T1000 (cell line): ENCODE measurements at places on chromosomes 1 and 21.

- DNase-seq: no peak
These were observed 26.5 kb downstream of the OLIG1 start for GRCh38 chr21:33096426-33096825.

- DNase-seq: no peak
These were observed 319.4 kb upstream of the ST6GALNAC5 start for GRCh38 chr1:76547916-76548315.

GRCh38 chr1:181518152-181518551 is 34.8 kb downstream of the CACNA1E start:
- DNase-seq: no peak

GRCh38 chr1:1181938-1182410 is 8.3 kb downstream of the TTLL10 start:
- DNase-seq: no peak

DNA sequence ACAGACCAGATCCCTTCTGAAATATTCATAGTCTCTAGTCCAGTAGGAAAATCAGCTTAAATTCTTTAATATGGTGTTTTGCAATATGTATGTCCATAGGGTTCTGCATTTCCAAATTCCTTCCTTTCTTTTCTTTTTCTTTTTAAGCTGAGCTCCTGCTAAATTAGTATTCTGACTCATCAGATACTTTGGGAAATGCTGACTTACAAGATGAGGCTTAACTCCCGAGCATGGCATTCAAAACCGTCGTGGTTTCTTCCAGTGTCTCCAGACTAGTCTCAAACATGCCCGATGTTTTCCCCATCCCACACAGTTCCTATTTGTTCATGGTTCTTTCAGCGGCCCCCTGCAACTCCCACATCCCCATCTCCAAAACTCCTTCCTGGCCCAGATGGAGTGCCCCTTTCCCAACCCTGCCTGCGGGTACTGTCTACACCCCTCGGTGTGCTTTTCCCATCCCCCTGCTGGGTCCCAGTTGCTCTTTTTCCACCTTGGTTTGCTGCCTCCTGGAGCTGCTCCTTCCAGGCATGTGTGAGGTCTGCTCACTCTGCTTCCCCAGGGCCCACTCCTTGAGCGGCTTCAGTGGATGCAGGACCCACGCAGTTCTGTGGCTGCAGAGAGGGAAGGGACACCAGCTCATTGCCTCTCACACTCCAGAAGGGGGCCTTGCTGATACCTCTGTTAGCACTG is 19.5 kb upstream of the ETV3 start:
- DNase-seq: no peak

GRCh38 chr1:42139444-42139843 is 13.8 kb upstream of the GUCA2B start:
- DNase-seq: no peak

GRCh38 chr1:84541679-84542078 is 32.6 kb downstream of the CTBS start:
- DNase-seq: no peak

GRCh38 chr1:53557369-53557768 is 98.2 kb downstream of the DMRTB1 start:
- DNase-seq: no peak

DNA sequence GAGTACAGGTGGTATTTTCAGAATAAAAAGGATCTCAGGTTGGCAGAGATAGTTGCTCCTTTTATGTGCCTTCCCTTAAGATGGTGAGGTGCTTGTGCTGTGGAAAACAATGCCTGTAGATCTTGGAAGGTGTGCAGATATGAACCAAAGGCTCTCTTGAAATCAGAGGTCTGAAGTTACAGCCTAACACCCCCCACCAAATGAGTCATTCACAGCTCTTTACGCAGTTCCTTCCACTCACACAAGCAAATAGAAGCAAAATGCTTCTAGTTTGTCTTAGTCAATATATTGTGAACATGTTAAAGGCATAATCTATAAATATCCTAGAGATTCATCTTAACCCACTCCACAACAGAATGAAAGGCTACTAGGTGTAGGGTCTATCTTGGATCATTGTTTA is 128.9 kb upstream of the NR5A2 start:
- no peak for DNase-seq

GRCh38 chr1:200976634-200977033 is 46.9 kb downstream of the KIF21B start:
- DNase-seq: no peak

DNA sequence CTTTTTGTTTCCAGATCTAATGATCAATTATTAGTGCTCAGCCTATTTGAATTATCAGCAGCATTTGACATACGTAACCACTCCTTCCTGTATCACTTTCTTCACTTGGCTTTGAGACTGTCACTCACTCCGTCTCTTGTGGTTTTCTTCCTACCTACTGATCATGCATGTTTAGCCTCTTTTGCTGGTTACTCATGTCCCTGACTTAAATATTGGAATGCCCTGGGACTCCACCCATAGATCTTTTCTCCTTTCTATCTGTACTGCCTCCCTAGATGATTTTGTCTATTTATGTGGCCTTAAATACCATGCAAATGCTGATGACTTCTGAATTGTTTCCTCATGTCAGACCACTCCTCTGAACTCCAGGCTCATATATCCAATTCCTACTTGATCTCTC is 57.7 kb upstream of the PDE4B start:
- DNase-seq: no peak

- DNase-seq: no peak
These were observed 9.6 kb upstream of the PEAR1 start for GRCh38 chr1:156883919-156884318.

- DNase-seq: no peak
These were observed 11.5 kb downstream of the AIM2 start for GRCh38 chr1:159065106-159065505.

- DNase-seq: no peak
These were observed 67.2 kb upstream of the RUNX3 start for GRCh38 chr1:24996983-24997893.

GRCh38 chr1:151520359-151520758 is 9.2 kb downstream of the CGN start:
- no peak for DNase-seq

DNA sequence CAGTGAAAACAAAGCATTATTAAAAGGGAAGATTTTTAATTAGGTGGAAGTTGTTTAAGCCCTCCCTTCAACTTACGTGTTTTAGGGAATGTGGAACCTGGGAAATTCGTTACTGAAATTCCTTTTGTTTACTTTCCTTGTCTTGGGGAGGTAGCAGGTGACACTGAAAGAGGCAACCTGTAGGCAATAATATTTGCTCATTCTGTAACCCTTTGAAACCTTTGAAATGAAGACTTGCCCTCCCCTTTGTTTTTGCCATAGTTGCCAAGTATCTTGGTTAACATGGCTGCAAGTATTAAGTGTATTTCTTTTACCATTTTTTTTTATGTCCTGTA is 1.7 kb downstream of the MRPS6 start:
- DNase-seq: no peak

DNA sequence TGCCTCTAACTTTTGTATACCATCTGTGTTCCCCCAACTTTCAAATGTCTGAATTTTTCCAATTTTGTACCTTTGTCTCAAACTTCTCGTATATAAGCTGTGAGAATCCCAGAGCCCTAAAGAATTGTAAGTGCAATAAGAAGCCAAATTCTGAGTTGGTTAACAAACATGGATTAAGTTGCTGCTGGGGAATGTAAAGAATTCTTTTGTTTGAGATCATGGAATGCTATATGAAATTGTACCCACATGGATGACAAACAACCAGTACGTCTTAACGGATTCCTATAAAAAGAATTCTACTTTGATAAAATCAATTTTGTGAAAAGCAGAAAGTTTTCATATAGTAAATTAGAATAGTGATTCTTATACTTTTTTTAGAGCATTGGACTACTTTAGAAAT is 72.4 kb upstream of the CYP2J2 start:
- no peak for DNase-seq

GRCh38 chr1:27668808-27669723 is 2.9 kb downstream of the IFI6 start:
- peak; percentile 38 for DNase-seq

DNA sequence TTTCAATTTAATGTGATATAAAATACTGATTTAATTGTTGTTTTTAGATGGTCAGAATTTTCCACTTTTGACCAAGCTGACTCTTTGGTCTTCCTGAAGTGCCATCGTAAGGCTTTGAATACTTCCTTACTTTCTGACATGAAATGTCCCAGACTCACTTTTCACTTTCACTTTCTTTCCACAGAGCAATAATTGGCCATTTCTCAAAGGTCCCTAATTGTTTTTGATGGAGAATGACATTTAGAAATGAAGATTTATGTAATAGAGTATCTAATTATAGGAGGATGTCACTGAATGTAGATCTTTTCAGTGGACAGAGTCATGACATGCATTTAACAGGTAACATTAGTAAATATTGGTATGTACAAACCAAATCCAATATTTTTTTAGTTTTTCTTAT is 1141.6 kb downstream of the KCNT2 start:
- DNase-seq: no peak

- DNase-seq: no peak
These were observed 96.2 kb upstream of the WLS start for GRCh38 chr1:68328490-68328889.

GRCh38 chr1:115706587-115707425 is 61.7 kb downstream of the CASQ2 start:
- DNase-seq: no peak

GRCh38 chr1:246004301-246004700 is 502.8 kb downstream of the SMYD3 start:
- DNase-seq: no peak

GRCh38 chr1:32623775-32624174 is 26.6 kb downstream of the ZBTB8OS start:
- no peak for DNase-seq

- no peak for DNase-seq
These were observed 68.7 kb upstream of the AJAP1 start for GRCh38 chr1:4585705-4586104.

DNA sequence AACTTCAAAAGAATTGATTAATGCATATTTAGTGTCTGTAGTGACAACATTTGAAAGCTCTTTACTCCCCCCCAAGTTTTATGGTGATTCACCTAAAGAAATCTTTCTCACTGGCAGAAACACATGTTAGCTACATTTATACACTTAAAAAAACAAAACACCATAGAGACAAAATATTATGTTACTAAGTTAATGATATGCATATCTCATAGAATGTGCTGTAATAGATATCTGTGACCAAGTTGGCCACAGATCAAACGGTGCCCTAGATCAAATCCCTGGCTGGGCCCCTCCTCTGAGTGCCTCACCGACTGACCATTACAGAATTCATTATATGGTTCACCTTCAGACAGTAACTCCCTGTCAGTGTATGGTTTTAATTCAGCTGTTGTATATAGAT is 322.1 kb upstream of the LYPLAL1 start:
- no peak for DNase-seq

GRCh38 chr1:90502194-90502593 is 214.9 kb downstream of the BARHL2 start:
- DNase-seq: no peak

DNA sequence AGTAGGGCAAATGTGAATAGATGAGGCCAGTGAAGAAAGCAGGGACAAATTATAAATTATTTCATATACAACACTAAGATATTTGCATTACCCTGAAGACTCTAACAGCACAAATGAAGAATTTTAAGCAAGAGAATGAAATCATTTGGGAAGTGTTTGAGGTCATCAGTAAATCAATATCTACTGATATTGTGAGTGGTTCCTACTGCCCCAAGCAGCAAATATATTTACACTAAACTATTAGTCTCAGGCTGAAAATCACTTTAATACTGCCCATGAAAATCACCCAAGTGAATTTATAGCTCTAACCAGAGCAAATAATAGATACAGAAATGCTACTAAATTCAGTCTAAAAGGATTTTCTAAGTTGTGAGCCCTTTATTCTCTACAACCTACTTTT is 163.6 kb downstream of the KCNT2 start:
- DNase-seq: no peak

DNA sequence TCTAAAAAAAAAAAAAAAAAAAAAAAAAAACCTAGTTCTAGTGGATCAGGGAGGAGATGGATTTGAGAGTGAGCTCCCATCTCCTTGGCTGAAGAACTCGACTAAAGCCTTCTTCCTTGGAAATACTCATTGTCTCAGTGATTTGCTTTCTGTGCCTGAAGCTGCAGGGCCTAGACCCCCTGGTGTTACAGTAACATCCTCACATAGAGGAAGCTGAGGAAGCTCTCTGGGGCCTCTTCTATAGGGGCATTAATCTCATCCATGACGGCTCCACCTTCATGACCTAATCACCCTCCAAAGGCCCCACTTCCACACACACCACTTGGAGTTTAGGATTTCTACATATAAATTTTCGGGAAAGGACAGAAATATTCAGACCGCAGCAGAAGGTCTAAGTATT is 95.9 kb upstream of the ETS2 start:
- DNase-seq: no peak

DNA sequence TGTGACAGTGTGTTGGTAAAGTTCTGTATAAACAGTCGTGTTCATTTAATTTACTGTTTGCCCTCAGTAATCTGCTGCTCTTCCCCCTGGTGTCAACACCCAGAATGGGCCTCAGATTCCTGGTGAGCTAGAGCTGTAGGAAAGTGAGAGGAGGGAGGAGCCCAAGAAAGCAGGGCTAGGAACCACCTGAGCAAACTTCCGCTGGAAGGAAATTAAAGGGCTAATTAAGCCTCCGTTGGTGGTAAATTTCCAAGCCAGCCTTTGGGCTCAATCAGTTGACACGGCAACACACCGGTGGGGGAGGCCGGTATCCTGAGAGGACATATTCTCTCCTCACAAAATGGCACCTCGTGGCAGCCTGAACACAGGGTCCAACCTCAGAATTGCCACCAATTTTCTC is 32.9 kb downstream of the RAB3B start:
- DNase-seq: no peak

- DNase-seq: peak; percentile 35
These were observed at the start of gene MYCL for GRCh38 chr1:39901714-39902459. MYCL (minus strand) TSS chr1:39901917; CDS start chr1:39901434, 483 bp downstream.

DNA sequence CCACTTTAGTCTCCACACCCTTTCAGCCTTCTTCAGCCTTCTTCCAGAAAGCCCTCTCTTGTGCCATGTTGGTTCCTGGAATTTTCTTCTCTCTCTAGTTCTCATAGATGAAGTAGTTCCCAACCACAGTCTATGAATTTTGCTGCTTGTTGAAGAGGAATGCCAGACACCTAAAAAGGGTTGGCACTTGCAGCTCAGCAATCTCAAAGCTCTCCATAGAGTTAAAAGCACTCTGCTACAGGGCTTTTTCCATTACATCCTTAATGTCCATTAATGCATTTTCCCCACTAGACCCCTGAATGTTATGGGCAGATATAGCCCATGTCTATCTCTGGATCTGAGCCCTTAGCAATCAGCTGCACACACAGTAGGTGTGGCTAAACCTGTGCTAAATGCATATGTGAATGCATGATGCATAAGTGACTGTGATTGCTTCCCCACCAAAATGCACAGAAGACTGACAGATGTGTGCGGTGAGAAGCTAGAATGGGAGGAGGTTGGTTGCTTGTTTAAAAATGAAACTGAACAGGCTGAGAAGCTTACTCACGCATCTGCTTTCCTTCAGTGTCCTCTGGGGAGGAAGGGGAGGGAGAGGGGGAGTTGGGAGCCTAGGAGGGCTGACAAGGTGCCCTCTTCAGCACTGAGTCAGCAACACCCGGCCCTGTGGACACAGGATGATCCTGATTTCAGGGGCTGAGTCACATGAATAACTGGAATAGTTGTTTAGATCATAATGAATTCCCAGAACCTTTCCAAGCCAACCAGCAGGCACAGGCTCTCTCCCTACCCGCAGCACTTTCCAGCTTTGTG is 146.1 kb upstream of the FGGY start:
- peak; percentile 96 for DNase-seq

- DNase-seq: no peak
These were observed 87.9 kb upstream of the LYST start for GRCh38 chr1:235954306-235955283.

- no peak for DNase-seq
These were observed 61.4 kb upstream of the LRRN2 start for GRCh38 chr1:204746838-204747442.
